Stimulated activated CD8-positive, alpha-beta memory T cell treated with anti-CD3 and anti-CD28 coated beads, Interleukin-7, amount 100 ng/mL, for 4 hours (primary cell): ENCODE measurements at places on chromosomes 12 and 14.
A peak's percentile ranks its signal among the peaks of the same experiment; 100 is the strongest.

GRCh38 chr14:54688229-54688628 lies 121.3 kb downstream of the SAMD4A start:
- no peak for DNase-seq

- no peak for DNase-seq
Observed at GRCh38 chr12:44088647-44089046, 252.8 kb downstream of the TMEM117 start.

- peak; percentile 28 for DNase-seq
Observed at GRCh38 chr14:55430024-55430690, 10.3 kb downstream of the TBPL2 start.

DNA sequence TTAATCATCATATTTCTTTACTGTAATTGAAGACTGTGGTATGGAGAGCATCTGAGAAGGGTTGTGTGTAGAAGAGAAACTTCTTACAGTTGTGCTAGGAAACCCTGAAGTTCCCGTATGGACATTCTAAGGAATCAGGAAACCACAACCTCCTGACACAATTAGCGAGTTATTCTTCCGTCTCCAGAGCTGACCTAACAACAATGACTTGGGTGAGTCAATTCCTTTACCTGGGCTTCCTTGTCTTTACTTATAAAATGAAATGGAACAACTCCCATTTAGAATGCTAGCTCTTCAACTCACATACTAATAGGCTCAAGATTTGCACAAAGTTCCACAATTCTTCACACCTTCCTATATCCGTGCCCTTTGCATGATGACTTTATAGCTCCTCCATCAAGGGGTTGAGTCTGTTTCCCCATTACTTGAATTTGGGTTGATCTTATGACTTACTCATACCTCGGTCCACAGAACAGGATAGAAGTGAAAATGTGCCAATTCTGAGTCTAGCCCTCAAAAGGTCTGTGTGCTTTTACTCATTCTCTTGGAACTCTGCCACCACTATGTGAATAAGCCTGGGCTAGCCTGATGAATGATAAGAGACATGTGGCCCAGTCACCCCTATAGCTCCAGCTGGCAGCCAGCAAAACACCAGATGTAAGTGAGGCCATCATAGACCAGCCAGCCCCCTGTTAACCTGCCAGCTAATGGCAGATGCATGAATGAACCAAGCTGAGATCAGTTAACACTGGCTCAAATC lies 459.4 kb downstream of the ETNK1 start:
- DNase-seq, result no peak

DNA sequence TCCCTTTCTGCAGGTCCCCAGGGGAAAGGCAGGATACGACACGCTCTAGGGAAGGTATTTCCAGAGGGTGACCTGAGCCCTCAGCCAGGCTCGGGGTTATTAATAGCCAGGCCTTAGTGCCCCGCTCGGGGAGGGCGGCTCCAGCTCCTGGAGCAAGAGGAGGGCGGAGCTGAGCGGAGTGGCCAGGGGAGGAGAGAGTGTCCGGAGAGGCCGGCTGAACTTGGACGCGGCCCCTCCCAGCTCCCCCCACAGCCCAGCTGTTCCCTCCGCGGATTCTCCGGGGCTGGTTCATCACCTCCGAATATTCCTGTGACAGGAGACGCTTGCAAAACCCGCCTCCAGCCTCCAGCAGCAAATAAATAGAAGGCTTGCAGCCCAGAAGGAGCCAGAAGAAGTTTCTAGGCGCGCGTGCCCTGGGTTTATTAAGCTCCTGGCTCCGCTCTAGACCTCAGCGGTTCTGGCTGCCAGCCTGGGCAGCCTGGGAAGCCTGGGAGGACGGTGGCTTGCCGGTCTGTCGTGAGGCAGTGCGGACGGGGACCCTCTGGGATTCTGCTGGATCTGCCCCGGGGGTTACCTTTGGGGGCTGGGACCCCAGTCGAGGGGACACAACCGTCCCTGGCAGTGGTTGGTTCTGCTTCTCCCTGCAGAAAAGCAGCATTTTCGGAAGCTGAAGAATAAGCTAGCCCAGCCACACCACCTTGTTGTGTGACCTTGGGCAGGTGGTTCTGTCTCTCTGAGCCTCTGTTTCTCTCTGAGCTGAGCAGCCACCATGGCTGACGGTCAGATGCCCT lies at the start of gene HSPB8:
Gene HSPB8, plus strand, starts transcription at position 388 of the 791 bp plus-strand sequence. Its CDS starts 382 bp downstream, at position 770.
- no peak for DNase-seq

DNA sequence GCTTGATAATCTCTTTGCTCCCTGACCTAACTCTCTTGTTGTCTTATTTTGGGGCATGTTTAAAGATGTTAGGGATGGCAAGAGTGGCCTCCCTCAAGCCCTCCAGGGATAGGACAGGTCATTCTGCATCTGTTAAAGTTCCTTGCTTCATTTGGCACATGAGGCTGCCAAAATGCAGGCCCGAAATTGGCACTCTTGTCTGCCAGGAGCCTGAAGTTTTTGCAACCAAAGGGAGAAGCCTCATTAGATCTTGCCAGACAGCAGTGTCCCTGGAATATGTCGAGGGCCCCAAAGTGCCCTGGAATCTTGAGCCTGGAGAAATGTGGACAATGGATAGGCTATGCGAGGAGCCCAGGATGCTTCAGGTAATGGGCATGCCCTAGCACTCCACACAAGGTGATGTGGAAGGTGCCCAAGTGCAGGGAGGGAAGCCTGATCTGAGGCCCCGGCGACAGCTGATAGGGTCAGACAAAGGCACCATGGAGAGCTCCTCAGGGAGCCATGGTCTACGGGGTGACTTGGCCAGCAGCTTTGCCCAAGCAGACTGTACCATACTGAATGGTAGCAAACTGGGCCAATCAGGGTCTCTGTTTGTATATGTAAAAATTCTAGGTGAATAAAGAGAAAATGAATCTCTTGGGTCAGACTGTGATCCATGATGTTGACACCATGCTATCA lies 173.0 kb upstream of the WSCD2 start:
- DNase-seq, result no peak

DNA sequence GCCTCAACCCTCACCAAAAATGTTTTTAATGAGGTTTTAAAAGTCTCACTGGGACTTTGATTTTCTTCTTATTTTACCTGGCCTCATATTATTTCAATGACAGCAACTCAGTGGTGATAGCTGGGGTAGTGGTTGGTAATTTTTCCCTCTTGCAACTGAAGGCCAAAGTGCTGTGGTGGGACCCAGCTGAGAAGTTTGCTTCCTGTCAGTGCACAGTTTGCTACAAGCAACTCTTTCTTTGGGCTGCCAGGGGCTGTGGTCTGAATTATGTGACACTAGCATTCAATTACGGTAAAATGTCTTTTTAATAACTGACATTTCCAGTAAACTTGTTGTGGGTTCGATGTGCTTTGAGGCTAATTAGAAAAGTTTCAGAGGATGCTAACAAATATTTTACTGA lies 65.3 kb downstream of the IFNG start:
- no peak for DNase-seq
